HuH-7.5 (cell line): ENCODE measurements at places on chromosomes 16 and 17.

- no peak for DNase-seq
These were observed 23.9 kb upstream of the C1QTNF8 start for GRCh38 chr16:1119766-1120576.

DNA sequence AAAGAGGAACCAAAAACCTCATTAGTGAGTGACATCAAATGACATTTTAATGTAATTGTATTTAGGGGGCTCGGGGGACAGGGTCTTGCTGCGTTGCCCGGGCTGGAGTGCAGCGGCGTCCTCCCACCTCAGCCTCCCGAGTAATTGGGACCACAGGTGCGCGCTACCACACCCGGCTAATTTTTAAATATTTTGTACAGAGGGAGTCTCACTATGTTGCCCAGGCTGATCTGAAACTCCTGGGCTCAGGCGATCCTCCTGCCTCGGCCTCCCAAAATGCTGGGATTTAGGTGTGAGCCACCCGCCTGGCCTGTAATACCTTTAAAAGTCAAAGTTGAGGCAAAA is 581 bp downstream of the SNRNP25 start:
- DNase-seq: no peak

- no peak for DNase-seq
These were observed 5.9 kb downstream of the CD300LB start for GRCh38 chr17:74525465-74525725.

DNA sequence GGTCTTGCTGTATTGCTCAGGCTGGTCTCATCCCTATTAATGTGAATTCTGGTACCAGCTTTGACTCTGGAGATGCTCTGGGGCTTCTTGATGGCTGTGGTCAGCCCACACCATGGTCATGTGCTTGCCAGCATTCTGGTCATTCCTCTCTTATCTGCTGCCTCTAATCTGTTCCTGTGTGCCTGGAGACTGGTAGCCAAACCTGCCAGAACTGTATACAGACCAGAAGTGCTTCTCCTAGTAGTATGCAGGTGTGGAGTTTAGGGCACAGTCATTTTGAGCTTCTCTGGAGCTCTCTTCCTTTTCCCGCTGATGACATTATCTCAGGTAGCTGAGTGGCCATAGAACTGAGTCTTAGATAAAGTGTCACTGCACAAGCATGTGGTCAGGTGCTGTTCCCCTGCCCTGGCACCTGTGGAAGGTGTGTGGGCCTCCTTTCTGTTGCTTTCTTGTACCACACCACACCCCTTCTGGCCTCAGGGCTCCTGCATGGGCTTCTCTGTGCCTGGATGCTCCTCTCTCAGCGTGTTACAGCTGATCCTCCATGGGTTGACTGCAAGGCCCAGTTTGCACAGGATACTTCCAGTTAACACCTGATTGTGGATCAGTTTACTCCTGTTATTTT is 162.7 kb downstream of the SPECC1 start:
- no peak for DNase-seq

- DNase-seq: no peak
These were observed at the start of gene DHRS7C for GRCh38 chr17:9790889-9791876. Gene DHRS7C (minus strand): TSS chr17:9791592. CDS start chr17:9791284, 308 bp downstream.

- DNase-seq: peak; percentile 59
These were observed 88.2 kb upstream of the FA2H start for GRCh38 chr16:74862743-74863244.

- DNase-seq: no peak
These were observed 1144.4 kb upstream of the GOT2 start for GRCh38 chr16:59878479-59878878.
